ENCODE measurements at places on chromosomes 12 and 14.

DNA sequence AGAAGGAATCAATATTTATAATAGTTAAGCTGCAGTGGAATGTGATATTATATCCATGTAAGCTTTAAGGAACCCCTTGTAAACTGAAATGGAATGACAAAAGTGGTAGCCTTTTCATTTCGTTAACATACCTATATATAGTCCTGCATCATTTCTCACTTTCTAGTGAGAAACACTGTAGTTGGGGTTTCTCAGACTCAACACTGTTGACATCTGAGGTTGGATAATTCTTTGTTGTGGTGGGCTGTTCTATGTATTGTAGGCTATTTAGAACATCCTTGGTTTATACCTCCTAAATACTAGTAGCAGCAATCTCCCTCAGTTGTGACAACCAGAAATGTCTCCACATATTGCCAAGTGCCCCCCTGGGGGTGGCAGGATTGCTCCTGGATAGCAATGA lies 79.1 kb downstream of the RAD52 start:
- DNase-seq = no peak

DNA sequence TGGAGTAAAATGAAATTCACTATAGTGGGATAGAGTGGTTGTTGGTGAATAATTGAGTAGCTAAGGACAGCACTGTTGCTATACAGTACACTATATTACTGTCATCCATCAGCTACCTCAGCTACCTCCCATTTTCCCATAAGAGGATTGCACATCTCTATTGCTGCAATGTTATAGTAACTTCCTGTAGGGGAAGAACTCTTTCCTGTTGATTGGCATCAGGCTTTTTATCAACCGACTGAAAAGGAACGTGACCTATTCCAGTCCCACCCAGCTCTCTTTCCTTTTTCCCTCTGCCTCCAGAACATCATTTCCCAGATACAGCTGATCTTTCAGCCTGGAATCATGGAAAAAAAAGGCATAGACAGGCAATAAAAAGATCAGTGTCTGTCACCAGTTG lies 117.4 kb downstream of the ADAMTS20 start:
- no peak for DNase-seq

GRCh38 chr12:127726671-127727315 lies 540.2 kb upstream of the TMEM132C start:
- DNase-seq = no peak

DNA sequence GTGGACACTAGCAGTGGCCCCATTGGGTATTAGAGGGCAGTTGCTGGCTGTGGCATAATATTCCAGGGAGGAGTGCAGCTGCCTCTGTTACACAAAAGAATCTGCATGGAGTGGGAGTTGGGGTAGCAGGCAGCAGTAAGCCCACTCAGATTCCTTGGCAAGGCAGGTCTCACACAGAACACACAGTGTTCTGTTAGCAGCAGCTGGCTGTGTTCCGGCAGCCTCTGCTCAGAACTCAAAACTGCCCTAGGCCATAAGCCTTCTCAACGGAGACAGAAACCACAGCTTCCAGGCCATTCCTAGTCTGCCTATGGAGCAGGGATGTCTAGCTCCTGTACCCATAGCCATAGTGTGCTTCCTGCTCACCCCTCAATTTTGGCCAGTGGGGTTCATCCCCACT lies 1085.4 kb downstream of the SLC6A15 start:
- DNase-seq = no peak

- peak; percentile 74 for DNase-seq
Observed at GRCh38 chr12:115230606-115231005, 546.6 kb upstream of the TBX3 start.

DNA sequence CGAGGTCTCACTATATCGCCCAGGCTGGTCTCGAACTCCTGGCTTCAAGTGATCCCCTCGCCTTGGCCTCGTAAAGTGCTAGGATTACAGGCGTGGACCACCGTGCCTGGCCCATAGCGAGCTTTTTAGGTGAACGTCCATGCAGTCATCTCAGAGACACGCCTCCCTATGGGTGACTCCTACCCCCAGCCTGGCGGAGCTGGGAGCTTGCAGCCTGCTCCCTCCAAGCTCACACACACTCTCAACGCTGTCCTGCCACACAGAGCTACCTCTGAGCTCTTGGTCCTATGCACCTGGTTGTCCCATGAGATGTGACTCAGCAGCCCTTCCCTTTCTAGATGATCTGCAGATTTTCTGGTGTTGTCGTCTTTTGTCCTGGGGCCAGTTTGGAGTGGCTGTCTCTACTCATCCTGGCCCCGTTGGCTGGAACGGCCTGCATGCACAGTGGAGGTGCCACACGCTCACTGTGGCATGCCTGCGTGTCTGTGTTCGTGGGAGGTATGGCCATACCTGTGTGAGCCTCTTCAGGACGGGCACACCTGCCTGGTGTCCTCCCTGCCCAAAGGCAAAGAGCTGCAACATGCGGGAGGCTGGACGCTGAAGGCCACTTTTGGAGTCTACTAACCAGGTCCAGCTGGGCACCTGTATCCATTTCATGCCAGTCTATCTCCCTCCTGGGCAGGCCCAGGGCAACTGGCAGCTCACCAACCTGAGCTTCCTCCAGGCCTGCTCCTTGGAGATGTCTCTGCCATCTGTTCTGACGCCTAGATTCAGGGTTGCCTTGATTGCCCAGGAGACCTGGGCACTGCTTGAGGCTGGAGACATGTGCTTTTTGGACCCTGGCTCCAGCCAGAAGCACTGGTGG lies 18.1 kb downstream of the CABP1 start:
- DNase-seq = no peak

DNA sequence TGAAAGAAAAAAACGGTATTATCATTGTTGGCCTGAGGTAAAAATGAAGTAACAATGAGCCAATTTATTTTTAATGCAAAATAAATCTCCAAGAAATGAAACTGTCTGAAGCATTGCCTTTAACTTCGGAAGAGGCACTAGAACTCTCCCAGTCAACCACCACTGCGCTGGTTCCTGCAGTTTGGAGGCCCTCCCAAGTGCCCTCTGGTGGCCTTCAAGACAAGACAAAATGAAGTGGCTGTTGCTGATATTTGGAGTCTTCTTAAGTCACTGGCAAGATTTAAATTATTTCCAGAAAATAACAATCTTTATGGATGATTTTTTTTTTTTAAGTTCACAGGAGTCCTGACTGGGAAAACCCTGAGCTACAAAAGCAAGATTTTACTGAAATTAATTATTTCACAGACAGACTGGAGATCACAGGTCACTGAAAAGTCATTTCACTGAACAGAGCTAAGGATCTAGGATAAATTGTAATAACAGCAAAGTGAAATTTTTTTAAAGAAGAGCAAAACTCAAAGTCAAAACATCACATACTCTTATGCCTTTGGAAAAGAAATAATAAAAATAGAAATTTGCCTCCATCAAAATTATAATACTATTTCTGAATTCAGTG lies 58.2 kb downstream of the DICER1 start:
- peak; percentile 41 for DNase-seq

GRCh38 chr12:5840944-5841343 lies 104.1 kb downstream of the ANO2 start:
- no peak for DNase-seq

DNA sequence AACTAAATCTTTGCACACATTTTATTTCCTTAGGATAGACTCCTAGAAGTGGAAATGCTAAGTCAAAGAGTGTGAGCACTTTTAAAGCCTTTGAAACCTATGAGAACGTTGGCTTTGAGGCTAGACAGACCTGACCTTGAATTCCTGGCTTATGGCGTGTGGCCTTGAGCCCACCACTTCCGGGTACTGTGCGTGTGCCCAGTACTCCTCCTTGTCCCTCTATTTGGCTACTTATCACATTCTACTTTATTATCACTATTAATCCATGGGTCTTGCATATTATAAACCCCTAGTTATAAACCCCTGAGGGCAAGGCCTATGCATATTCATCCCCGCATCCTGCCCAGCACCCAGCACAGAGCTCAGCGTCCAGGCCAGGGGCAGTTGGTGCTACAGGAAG lies 26.0 kb upstream of the CD27 start:
- no peak for DNase-seq

- no peak for DNase-seq
Observed at GRCh38 chr12:107393043-107393717, 292.4 kb upstream of the PWP1 start.

GRCh38 chr12:51855586-51856428 lies 7.3 kb upstream of the FIGNL2 start:
- DNase-seq = no peak

DNA sequence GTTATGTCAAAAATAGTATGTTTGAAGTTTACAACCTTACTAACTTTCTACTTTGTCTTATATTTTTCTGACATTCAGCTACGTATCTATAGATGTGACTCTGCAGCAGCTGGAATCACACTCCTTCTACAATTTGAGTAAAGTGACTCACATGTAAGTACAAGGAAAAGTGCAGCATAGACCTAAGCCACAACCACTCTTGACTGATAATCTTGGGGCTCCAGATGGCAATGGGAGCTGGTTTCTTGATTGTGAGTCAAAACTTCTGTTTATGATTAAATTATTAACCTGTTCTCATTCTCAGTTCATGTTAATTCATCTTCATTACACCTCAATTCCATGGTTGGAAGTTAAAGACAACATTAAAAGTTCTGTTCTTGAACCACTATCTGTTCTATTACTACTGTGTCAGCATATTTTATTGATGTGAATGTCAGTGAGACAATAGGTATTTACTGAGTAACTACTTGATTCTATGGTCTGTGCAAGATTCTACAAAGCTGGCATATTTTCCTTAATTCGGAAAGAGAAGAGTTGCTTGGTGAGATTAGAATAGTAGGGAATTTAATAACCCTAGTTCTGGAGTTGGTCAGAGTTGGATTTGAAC lies 112.9 kb downstream of the TSHR start:
- DNase-seq = no peak

GRCh38 chr12:12396694-12397093 lies 39.8 kb downstream of the BORCS5 start:
- DNase-seq = no peak

DNA sequence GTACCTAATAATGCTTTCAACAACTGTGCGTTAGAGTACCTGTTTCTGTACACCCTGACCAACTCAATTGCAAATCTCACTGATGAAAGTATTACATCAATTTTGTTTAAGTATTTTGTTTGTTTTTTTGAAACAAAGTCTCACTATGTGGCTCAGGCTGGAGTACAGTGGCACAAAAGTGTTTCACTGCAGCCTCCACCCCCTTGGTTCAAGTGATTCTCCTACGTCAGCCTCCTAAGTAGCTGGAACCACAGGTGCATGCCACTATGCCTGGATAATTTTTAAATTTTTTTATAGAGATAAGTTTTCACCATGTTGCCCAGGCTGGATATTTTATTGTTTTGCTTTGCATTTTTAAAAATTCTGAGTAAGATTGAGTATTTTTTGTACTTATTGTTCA lies 46.7 kb downstream of the YEATS4 start:
- no peak for DNase-seq

GRCh38 chr14:99971941-99972747 lies 93.1 kb upstream of the EVL start:
- no peak for DNase-seq

GRCh38 chr12:99976762-99977161 lies 8.0 kb downstream of the ANKS1B start:
- DNase-seq = no peak

GRCh38 chr14:57816568-57817284 lies 49.2 kb downstream of the SLC35F4 start:
- no peak for DNase-seq

DNA sequence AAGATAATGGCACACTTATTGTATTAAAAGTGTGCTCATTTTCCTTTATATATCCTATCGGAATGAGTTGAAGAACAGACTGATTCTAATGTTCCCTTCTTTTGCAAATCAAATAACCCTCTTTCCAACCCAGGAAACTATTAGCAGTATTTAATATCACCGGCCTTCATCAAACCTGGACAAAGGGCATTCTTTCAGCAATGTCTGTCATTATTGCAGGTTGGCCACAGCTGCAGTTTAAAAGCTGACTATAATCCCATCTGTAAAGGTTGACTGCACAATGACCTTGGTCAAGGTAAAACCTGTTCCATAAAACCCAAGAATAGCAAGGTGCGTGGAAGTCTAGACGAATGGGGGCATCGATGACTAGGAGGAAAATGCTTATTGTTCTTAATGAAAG lies 472.3 kb upstream of the SOX5 start:
- no peak for DNase-seq

- no peak for DNase-seq
Observed at GRCh38 chr12:27998658-27999057, 26.1 kb upstream of the PTHLH start.

GRCh38 chr12:5335069-5335468 lies 96.8 kb upstream of the NTF3 start:
- no peak for DNase-seq

GRCh38 chr14:75273272-75274049 lies 5.2 kb upstream of the FOS start:
- DNase-seq = no peak

GRCh38 chr14:22567437-22567836 lies 21.6 kb downstream of the DAD1 start:
- no peak for DNase-seq

DNA sequence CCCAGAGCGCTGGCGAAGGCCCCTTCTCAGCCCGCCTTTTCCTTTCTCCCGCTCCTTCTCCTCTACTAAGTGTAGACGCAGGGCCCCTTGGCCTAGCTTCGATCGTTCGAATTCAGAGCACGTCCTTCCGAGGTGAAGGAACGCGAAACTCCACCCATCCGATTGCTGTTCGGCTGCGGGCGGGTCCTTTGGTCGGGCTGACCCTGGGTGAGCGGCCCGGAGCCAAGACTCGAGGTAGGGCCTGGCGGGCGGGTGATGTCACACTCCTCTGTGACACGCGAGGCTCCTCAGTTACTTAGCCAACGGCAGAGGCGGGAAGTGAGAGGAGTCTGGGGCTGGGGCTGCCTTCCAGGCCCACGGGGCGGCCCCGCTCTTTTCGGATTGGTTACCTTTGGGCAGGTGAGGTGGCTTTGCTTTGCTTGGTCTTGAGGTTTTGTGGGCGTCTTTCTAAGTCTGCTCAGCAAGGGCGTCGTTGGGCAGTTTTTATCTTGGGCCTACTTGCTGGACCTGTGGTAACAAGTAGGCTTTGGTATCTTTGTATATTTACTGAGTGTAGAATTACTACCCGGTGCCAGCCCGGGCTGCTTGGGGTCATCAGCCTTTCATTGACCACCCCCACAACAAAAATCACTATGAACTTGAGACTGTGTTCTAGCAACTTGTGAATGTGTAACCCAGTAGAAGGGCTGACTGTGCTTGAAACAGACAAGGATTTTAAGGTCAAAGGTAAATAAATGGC lies 694 bp downstream of the TMBIM6 start:
- peak; percentile 52 for DNase-seq

Data from renal cortex interstitium (tissue), 15 donors.